ENCODE measurements at places on chromosomes 5 and 9.

DNA sequence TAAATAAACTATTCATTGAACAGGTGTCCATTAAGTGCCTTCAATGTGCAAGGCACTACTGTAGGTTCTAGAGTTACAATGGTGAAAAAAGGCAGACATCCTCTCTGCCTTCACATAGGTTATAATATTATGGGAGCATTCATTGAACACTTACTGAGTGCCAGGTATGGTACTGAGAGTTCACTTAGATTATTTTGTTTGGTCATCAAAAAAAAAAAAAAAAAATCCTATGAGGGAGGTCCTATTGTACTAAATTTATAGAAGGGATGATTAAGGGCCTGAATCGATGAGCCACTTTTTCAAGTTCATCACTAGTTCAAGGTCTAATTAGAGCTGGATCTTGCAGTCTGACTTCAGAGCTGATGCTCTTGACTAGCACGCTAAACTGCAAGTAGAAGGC, 22.8 kb upstream of the PANK3 start:
- no peak for DNase-seq

GRCh38 chr9:130870491-130871381, 25.9 kb downstream of the QRFP start:
- DNase-seq = no peak

- DNase-seq = no peak
Observed at GRCh38 chr9:93013856-93014582, 44.5 kb upstream of the SUSD3 start.

GRCh38 chr5:15502208-15502607, 2.2 kb downstream of the FBXL7 start:
- no peak for DNase-seq

- peak; percentile 62 for DNase-seq
Observed at GRCh38 chr9:83538172-83538889, at the start of gene FRMD3. FRMD3 (minus strand) TSS chr9:83538401; CDS start chr9:83538231, 170 bp downstream.

DNA sequence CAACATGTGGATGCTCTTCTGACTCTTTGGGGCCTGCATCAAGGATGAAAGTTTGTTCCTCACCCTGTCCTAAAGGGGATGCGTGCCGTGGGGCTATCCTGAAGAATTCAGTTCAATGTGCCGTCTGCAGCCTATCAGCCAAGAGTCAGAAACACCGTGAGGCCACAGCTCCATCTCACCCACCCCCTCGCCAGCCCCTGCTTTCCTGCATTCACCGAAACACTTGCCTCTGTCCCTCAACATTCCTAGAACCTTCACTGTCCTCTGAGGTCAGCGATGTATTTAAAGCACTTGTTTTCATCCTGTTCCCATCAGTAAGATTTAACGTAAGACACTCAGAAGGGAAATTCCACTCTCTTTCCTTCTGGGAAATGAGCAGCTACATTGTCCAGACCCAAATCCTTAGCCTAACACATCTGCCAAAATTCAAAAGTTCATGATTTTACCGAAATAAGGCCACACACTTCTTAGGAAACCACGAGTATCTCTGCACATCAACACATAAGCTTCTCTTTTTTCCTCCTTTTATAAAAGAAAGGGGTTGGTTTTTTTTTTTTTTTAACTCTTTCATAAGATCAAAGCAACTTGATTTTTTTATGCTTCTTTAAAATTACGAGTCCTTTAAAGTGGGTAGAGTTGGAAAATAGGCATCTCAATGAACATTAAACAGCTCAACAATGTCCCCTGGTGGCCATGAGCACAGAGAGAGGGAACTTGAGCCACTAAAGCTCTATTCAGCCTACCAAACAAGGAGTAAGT, 100.7 kb downstream of the SUSD1 start:
- peak; percentile 86 for DNase-seq

- DNase-seq = no peak
Observed at GRCh38 chr5:158423623-158424200, 564.8 kb upstream of the CLINT1 start.

DNA sequence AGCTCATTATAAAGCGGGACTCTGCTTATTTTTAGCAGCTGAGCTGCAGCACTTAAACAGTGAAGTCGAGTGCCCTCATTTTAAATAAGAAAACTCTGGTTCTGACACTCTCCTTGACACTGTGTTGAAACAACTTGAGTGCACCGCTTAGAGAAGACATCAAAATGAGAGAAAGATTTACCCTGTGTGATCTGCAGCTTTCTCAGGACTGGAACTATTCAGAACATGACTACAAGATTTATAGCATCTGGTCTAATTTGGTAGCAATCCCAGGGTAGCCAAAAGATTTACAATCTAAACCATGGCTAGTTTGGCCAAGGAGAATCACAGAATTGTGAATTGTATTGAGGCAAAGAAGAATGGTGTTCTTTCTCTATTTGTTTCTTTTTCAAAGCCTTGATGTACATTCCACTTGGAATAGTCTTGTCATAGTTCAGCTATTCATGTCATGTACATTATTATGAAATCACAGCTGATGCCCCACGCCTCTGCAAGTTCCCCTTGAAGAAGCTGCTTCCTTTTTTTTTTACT, 38.7 kb downstream of the PLEKHG4B start:
- peak; percentile 8 for DNase-seq

DNA sequence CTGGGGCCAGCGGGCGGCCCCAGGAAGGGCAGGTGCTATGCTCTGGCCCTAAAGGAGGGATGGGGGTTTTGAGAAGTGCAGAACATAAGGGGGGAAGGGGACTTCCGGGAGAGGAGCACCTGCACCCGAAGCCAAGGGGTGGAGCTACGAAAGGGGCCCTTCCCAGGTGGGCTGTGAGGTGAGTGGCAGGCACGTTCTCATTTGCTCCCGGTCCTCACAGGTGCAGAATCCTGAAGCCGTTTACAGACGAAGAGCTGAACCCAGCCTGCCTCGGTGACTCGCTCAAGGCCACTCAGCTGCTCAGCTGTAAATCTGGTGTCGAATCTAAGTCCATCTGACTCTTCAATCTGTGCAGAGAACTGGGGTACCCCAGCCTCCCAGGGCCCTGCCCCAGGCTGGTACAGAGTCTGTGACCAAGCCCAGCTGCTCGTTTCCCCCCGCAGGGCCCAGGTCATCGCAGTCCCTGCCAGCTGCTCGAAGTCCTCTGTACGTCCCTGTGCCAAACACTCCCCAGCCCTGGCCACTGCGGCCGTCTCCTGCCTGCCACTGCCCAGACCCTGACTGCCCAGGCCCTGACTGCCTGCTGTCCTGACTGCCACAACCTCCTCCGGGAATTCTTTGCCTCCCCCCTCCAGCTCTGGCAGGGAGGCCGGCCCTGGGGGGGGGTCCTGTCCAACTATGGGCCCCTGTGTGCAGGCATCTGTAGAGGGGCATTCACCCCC, 53.8 kb upstream of the RXRA start:
- DNase-seq = no peak

DNA sequence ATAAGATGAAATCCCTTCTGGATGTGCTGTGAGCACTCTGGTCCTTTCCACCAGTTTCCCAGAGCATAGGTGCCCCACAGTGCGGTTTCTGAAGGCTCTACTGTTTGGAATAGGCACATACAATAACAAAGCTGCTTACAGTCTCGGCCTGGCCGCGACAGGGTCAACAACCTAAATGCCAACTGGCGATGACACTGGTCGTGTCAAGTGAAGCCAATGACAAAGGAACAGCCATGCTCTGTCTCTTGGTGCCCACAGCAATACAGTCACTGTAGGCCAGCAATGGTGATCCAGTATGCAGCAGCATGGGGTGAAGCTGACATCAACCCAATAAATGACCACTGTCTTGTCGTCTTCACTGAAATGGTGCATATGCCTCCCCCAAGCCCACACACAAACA, 47.8 kb upstream of the EQTN start:
- no peak for DNase-seq

GRCh38 chr5:178350361-178351220, 118.0 kb upstream of the PHYKPL start:
- DNase-seq = peak; percentile 20

- no peak for DNase-seq
Observed at GRCh38 chr5:112869948-112870347, 8.9 kb downstream of the SRP19 start.

Data from hematopoietic multipotent progenitor cell treated with erythropoietin and hydrocortisone succinate and interleukin-3 and kit ligand, for 6 days (in vitro differentiated cells).